ENCODE measurements at places on chromosomes 5 and 9. TPM values are rescaled to one million over a fixed set of nuclear protein-coding genes. Genes with fewer than 3 reads are reported as not detected.

Gene GRM6
- total RNA-seq: not detected

Gene PCDHA12
- total RNA-seq: not detected

Gene SCGB3A2
- not detected for total RNA-seq

Gene PCDHB4
- not detected for total RNA-seq

Gene NR4A3
- total RNA-seq: not detected

Gene PTGS1
- 7.6 TPM for total RNA-seq

Gene FOXD4L5
- not detected for total RNA-seq

Gene PDLIM4
- total RNA-seq: not detected

Gene HIGD2A
- 143 TPM for total RNA-seq

All from Caki2 (cell line).